ENCODE measurements at places on chromosomes 6 and 20. TPM values are rescaled to one million over a fixed set of nuclear protein-coding genes. Genes with fewer than 3 reads are reported as not detected.

Gene SNAI1
- 0.42 TPM for total RNA-seq

Gene DDX39B
- total RNA-seq = 643 TPM

- no peaks in the 10 kb centered on the region for H3K4me1 ChIP-seq
- H3K36me3 ChIP-seq = no peaks in the 10 kb centered on the region
Observed at GRCh38 chr6:133348846-133349245, 107.7 kb downstream of the EYA4 start.

DNA sequence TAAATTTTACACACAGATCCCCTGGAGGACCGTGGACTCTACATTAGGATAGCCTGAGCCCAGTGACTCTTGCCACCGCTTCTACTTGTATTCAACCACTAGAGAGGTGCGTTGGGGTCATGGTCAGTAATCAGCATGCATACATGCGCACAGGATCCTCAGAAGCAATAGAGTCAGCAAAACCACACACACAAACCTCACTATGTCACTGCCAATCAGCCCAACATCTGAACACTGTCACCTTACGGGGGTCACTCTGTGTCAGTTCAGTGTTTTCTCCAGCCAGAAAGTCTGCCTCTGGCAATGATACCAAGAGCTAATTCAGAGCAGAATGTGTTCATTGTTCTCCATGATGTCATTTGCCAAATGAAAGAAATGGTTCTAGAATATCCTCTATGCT lies 225.3 kb downstream of the KHDC1L start:
- DNase-seq = no peak

DNA sequence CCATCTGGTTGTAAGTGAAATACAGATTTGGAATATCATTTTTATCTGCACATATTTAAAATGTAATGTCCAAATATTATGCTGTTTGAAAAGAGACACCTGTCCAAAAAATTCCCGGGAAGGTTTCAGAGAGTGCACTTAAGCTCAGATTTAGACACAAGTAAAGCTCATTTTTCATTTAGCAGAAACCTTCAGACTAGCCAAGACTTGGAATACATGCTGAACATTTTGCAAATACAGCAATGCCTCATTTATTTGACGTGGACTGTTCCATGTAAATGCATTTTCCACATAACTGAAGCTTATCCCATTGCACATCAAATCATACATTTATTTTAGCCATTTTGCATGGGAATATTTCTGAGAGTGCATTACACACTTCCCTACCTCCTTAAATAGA lies 280.7 kb downstream of the ZNF217 start:
- no peaks in the 10 kb centered on the region for H3K36me3 ChIP-seq
- no peaks in the 10 kb centered on the region for H3K27me3 ChIP-seq
- no peak overlapping the region for H3K4me3 ChIP-seq
- no peak for DNase-seq
- no peak overlapping the region for H3K27ac ChIP-seq

DNA sequence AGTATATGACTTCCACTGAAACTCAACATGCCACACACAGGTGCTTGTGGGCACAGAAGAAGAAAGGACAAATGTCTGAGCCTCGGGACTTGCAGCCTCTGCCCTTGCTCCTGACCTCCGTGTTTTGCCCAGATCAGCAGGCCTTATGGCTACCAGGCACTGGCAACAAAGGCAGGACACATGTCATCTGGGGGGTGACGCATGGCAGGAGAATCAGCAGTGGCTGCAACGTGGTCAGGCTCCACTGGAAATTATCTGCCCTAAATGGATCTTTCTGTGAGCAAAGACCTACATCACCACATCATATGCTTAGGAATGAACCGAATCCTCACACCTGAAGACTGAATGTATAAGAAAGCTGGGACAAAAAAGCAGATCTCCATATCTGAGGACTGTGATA lies 78.9 kb downstream of the ELOVL5 start:
- H3K27me3 ChIP-seq = no peaks in the 10 kb centered on the region
- peaks cover 85% of the 10 kb centered on the region for H3K36me3 ChIP-seq
- no peak overlapping the region for H3K27ac ChIP-seq
- no peak for DNase-seq
- H3K4me1 ChIP-seq = no peaks in the 10 kb centered on the region

- no peak overlapping the region for H3K27ac ChIP-seq
- no peak overlapping the region for H3K4me3 ChIP-seq
- H3K36me3 ChIP-seq = no peaks in the 10 kb centered on the region
- H3K27me3 ChIP-seq = no peaks in the 10 kb centered on the region
- H3K4me1 ChIP-seq = no peaks in the 10 kb centered on the region
Observed at GRCh38 chr6:10343320-10343719, 71.6 kb downstream of the TFAP2A start.

DNA sequence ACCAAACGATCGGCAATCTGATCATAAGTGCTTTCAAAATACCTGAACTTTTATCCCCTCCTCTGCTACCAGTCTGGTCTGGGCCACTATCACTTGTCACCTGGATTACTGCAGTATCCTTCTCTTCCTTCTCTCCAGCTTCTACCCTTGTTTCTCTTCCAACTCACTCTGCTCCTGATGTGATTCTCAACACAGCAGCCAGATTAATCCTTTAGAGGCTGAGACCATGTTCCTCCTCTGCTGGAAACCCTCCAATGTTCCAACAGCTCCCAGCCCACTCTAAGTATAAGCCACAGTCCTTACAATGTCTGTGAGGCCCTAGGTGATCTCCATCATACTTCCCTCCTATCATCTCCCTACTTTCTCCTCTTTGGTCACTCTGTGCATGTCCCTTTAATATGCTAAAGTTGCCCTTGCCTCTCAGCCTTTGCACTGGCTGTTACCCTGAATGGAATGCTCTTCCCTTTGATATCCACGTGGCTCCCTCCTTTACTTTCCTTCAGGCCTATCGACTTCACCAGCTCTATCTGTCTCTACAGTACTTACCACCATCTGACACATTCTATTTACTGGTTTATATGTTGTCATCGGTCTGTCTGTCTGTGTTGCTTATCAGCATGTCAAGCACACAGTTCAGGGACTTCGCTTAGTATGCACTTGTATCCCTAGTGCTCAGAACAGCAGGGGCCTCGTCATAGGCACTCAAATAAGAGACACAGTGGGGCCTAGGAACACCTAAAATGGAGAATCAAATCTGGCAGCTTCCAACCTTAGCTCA lies 35.0 kb upstream of the RNF24 start:
- no peaks in the 10 kb centered on the region for H3K27me3 ChIP-seq
- no peak overlapping the region for H3K27ac ChIP-seq
- H3K36me3 ChIP-seq = no peaks in the 10 kb centered on the region
- DNase-seq = no peak
- H3K4me3 ChIP-seq = no peak overlapping the region
